ENCODE measurements at places on chromosomes 1 and 21.

GRCh38 chr1:228513236-228513900, 26.2 kb downstream of the RNF187 start:
- DNase-seq, result peak; percentile 4

DNA sequence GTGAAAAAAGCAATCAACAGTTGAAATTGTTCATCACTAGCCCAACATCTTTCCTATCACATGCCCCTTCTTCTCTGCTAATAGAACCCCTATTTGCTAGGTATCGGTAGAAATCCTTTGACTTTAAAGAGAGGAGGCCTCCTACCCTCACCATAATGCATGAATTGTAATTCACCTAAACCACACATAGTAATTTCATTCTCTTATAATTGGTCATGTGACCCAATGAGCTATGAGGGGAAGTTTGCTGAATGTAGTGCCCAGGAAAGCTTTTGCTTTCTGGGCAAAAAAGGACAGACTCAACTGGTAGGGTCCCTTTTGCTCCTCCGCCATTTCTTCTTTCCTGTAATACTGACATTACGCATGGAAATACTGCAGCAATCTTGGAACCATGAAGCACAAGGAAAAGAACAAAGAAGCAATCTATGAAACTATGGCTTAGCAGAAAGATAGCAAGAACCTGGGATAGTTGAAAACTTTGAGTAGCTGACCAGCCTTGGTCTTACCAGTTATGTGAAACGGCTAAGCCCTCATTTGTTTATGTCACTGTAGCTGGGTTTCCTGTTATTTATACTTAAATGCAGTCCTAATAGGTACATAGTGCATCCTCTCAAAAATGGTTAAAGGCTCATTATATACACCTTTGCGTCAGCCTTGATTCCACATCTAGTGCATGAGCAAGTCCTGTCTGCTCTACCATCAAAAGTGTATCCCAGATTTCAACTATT, 10.2 kb upstream of the CHI3L2 start:
- no peak for DNase-seq

DNA sequence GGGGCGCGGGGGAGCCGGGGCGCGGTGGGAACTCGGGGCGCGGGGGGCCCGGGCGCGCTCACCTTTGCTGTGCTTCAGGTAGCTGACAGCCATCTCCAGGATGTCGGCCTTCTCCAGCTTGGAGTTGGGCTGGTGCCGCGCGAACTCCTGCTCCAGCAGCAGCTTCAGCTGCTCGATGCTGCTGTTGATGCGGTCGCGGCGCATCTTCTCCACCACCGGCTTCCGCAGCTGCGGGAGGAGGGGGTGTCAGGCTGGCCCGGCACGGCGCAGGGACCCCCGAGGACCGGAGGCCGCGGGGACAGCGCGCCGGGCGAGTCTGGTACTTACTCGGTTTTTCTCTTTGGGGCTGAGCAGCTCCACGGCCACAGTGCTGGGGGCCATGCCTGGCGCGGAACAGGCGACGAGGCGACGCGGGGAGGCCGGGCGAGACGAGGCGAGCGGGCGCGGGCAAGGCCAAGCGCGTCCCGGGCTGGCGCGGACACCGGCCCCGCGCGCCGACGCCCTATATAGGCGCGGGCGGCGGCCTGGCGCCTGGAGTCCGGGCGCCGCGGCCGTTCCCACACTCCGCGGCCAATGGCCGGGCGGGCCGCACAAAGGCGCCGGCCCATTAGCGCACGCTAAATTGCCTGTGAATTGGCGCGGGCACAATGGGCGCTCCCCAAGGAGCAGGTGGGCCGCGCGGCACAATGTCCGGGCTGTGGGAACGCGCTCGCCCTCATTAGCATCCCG, at the start of gene HES5:
HES5 (minus strand) TSS at position 480 of the 729 bp plus-strand sequence; CDS start at position 381, 99 bp downstream.
- no peak for DNase-seq

- DNase-seq, result no peak
Measured at GRCh38 chr1:26181586-26182382, 4.5 kb downstream of the CNKSR1 start.

DNA sequence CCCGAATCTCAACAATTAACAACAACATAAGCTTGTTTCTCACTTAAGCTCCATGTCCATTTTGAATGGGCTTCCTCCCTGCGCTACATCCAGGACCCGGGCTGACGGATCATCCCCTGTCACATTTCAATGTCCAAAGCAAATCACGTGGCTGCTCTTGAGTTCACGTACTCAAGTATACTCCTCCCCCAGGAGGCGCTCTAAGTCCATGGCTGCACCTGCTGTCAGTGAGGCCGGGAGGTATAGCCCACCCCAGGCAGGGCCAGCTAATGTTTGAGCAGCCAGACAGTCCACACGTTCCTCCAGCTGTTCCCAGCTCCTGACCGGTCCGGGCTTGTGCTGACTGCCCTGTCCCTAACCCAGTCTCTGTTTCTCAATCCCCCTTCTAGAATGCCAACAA, 220.8 kb downstream of the SLC35F3 start:
- DNase-seq, result peak; percentile 84

- DNase-seq, result no peak
Measured at GRCh38 chr21:35428489-35428888, 379.4 kb upstream of the RUNX1 start.

GRCh38 chr1:9824702-9825089, 931 bp upstream of the CLSTN1 start:
- DNase-seq, result no peak

- DNase-seq, result no peak
Measured at GRCh38 chr1:228372183-228373003, 34.2 kb downstream of the TRIM11 start.

DNA sequence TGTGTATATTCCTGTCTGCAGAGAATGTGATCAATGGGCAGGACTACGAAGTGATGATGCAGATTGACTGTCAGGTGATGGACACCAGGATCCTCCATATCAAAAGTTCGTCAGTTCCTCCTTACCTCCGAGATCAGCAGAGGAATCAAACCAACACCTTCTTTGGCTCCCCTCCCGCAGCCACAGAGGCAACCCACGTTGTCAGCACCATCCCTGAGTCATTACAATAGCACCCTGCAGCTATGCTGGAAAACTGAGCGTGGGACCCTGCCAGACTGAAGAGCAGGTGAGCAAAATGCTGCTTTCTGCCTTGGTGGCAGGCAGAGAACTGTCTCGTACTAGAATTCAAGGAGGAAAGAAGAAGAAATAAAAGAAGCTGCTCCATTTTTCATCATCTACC, 65.2 kb downstream of the OLFML2B start:
- DNase-seq, result no peak

- DNase-seq, result no peak
Measured at GRCh38 chr1:246454655-246455054, 52.4 kb downstream of the SMYD3 start.
